ENCODE measurements at places on chromosomes 5 and 9.

- DNase-seq, result no peak
Measured at GRCh38 chr5:91534332-91534731, 151.2 kb upstream of the ARRDC3 start.

- no peak for DNase-seq
Measured at GRCh38 chr9:127497656-127498290, 46.5 kb downstream of the LRSAM1 start.

GRCh38 chr9:126125992-126126409, 200.6 kb upstream of the MVB12B start:
- no peak for DNase-seq

GRCh38 chr5:154603953-154604679, 126.1 kb upstream of the HAND1 start:
- peak; percentile 74 for DNase-seq

DNA sequence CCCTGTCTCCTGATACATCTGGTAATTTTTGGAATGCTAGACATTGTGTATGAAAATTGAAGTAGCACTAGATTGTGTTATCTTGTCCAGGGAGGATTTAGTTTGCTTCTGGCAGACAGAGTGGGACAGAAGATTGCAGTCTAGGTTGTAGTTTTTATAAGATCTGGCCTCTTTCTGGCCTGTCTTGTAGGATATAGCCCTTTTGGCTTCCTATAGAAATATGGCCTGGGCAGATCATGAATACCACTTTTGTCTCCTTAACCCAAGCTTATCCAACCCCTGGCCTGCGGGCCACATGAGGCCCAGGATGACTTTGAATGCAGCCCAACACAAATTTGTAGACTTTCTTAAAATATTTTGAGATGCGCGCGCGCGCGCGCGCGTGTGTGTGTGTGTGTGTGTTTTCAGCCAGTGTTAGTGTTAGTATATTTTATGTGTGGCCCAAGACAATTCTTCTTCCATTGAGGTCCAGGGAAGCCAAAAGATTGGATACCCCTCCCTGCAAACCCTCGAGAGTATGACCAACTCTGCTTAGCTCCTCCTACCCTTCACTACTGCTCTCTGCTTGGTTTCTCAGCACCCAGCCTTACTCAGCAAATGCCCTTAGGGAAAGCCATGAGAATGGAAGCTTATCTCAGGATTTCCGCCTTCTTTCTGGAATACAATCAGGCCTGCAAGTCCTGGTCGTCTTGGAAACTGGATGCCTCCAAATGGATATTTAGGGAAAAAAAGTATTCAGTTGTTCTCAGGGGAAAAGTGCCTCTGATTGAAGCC, 26.5 kb downstream of the ANKRD33B start:
- no peak for DNase-seq

- DNase-seq, result no peak
Measured at GRCh38 chr9:33162721-33163311, 4.3 kb downstream of the B4GALT1 start.

DNA sequence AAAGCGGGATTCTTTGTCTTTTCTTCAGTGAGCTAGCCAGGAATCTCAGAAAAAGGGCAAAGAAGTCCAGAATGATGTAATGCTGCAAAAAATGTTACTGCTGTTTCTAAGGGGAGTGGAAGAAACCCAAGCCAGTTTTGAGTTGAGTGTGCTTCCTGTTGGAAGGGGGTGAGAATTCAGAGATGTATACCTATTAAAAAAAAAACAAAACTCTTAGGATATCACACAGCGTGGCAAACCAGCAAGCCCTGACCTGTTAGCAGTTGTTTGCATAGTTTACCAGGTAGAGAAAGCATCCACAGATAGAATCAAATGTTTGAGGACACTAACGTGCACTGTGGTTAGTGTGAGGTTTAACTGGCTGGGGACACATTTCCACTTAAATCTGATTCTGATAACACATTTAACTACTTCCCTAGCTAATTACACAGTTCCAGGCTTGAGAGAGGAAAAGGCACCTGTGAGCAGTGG, 11.4 kb downstream of the BASP1 start:
- DNase-seq, result peak; percentile 29

- no peak for DNase-seq
Measured at GRCh38 chr9:118606668-118607067, 762.6 kb downstream of the BRINP1 start.

DNA sequence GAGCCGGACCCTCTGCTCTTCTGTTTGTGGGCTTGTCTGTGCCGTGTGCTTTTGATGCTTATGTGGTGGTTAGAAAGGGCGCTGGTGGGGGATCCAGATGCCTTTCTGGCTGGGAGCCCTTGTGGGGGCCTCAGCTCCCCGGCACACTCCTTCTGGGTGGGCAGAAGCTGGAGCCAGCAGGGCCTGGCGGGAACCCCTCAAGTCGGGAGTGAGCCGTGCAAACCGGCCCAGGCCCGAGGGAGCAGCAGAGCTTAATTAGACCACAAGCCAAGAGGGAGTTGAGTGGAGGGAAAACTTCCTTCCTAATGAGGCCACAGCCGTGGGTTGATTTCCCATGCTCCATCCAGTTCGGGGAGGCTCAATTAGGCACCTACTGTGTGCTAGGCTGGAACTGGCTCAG, 76.0 kb upstream of the RNU6ATAC start:
- no peak for DNase-seq

- no peak for DNase-seq
Measured at GRCh38 chr9:87540444-87541105, 42.9 kb downstream of the DAPK1 start.

- no peak for DNase-seq
Measured at GRCh38 chr5:72451741-72452505, 55.3 kb downstream of the ZNF366 start.

- DNase-seq, result no peak
Measured at GRCh38 chr5:80809451-80809850, 150.7 kb upstream of the RASGRF2 start.

DNA sequence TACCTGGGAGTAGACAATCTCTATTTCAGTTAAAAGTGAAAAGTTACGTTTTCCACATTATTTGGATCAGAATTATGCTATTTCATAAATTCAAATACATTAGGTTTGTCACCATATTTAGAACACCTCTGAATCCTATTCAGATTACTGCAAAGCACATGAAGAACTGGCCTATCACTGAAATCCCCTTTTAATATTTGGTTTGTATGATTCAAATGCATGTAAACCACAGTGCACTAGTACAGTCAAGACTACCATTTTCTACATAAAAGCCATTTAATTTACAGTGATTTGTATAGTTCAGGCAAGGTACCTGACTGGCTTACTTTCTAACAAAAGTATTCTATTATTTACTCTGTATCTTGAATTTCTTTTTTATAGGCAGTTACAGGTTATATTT, 212.5 kb downstream of the MEF2C start:
- DNase-seq, result no peak

DNA sequence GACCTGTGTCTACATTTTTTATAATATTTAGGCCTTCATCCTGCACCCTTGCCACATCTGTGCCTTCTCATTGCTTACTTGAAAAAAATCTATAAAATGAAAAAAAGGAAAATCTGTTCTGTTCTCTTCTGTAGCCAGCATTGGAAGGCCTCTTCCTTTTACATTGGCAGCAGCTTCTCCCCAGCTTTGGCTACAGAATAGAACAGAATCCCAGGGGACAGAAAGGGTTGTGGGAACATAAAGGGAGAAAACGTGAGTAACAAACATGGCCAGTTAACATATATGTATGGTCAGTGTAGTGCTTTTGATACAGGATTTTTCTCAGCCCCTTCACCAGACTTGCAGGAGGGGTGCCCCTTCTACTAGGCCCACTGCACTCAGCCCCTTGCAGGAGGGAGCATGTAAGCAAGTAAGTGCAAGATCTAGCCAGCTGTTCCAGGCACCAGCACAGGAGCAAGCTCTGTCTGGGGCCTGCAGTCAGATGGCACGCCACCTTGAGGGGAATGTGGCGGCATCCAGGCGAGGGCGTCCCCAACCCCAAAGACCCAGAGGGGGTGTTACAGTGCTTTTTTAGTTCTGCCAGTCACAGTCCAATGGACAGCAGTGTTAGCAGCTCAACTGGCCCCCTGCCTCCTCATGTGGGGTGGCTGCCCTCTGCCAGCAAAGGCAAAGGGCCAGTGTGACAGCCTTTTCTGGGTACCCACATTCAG, 330.5 kb upstream of the ZNF462 start:
- no peak for DNase-seq

GRCh38 chr5:154816891-154817492, 33.4 kb downstream of the FAXDC2 start:
- DNase-seq, result no peak

- DNase-seq, result no peak
Measured at GRCh38 chr5:10592601-10593000, 28.7 kb downstream of the ANKRD33B start.

DNA sequence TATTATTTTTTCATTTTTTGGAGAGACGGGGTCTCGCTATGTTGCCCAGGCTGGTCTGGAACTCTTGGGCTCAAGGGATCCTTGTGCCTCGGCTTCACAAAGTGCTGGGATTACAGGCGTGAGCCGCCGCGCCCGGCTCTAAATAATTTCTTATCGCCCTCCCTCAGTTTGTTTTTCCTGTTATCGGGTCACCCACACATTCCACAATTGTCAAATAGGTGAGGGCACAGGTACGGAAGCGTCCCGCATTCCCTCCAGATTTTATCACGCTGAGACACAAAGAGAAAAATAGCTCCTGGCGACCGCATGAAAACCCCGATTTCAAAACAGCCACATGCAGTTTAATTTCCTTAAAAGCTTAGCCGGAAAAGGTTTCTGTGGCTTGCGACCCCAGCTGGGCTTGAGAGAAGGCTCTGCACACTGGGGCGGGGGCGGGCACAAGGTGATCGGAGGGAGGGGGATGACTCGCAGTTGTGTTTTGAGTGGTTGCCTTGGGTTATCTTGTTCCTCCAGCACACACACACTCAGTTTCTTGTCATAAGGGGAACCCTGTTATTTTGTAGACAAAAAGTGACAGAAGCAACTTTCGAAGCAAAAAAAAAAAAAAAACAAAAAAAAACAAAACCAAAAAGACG, 717 bp upstream of the IQGAP2 start:
- no peak for DNase-seq

DNA sequence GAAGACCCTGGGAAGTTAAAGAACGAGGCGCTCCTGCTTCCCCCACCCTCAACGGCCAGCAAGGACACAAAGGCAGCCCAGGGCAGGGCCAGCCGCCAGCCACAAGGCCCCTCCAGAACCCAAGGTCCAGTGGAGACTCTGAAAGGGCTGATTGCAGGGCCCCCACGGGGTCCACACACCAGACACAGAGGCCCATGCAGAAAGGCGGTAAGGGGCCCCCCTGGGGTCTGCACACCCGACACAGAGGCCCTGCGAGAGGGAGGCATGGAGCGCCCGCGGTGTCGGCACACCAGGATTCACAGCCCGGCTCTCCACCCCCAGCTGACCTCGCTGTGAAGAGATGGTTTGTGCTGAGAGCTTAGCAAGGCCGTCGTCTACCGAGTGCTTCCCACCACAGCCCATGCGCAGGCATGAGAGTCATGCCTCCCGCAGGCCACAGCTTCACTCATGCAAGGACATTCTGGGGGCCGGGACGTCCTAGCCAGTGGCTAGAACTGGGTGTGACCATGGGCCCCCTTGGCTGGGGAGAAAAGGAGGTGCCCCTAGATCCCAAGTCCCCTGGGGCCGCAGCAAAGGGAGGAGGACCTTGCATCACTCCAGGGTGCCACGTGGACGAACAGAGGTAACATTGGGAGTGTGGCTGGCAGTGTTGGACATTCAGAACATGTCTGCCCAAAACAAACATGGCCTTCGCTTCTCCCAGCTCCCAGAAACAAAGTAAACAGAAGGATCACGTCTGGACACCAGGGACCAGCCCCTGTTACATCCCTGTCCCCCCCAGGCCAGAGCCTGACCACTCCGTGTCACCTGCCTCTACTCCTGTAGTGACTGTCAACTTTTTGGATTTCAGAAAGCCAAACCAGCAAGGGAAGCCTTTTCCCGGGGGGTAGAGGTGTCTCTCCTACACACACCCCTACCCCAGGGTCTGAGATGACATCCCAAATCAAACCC, 9.8 kb downstream of the BRD3 start:
- DNase-seq, result no peak

- no peak for DNase-seq
Measured at GRCh38 chr5:105573575-105573974, 2011.0 kb upstream of the NUDT12 start.

GRCh38 chr9:116009420-116009819, 144.2 kb upstream of the PAPPA start:
- DNase-seq, result no peak

DNA sequence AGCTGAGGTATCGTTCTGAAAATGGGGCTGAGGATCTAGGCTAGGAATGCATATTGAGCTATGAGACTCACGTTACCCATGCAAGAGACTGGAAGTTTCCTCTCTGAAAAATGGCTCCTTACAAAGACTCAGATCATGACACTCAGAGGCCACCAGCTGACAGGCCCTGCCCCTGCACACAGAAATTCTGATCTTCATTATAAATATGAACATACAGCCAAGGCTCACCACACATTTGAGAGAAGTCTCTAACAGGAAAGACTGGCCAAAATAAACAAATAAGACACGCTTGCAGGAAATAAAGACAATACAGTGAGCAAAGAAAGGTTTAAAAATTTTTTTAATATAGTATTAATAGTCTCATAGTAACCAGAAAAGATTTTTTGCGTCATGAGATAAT, 365.9 kb downstream of the NFIB start:
- no peak for DNase-seq

GRCh38 chr5:36778336-36778735, 98.2 kb upstream of the NIPBL start:
- DNase-seq, result no peak

DNA sequence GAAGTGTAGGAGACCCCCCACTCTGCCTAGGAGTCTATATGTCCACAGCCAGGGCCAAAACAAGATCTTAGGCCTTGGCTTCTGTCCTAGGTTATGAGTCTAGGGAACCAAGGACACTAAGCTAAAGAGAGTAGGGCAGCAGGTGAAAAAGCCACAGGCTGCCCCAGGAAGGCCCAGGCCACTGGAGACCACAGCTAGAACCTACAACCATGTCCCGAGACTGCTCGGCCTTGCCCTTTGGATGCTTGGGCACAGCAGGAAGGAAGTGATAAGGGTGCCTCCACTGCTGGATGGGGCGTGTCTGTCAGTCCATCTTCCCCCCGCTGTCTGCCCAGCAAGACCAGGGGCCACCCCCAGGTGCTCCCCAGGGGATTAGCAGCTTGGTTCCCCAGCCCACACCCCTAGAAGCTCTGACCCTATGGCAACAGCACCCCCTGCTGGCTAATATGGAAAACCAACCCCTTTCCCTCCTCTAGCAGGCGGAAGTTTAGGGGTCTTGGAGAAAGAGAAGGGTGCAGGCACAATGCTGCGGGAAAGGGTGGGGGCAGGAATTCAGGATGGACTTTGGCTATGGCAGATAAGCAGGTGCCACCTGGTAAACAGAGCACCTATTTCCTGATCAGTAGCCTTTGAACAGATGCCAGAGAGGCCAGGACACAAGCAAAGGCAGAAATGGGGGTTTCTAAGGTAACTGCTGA, 10.5 kb upstream of the IRF1 start:
- peak; percentile 47 for DNase-seq

- no peak for DNase-seq
Measured at GRCh38 chr5:43772764-43773477, 169.9 kb downstream of the NNT start.

DNA sequence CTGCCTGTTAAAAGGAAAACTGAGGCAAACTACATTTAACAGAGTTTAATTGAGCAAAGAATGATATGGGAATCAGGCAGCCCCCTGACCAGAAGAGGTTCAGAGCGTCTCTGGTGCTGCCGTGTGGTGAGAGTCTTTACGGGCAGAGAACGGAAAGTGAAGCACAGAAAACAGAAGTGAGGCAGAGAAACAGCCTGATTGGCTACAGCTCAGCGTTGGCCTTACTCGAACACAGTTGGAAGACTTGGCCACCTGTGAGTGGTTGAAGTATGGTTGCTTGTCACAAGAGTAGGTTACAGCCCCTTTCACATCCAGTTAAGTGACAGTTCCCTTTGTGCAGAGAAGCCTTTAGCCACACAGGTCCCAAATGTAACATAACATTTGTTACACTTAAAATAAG, 16.9 kb upstream of the FBP1 start:
- DNase-seq, result no peak
